ENCODE measurements at places on chromosomes 1 and 21. TPM values are rescaled to one million over a fixed set of nuclear protein-coding genes. Genes with fewer than 3 reads are reported as not detected.

Gene OR2L13
- total RNA-seq: not detected

Gene SPTA1
- not detected for total RNA-seq

Gene EVI5
- total RNA-seq: 32.1 TPM

Gene C1orf226
- 5.1 TPM for total RNA-seq

Gene MR1
- 0.64 TPM for total RNA-seq

Gene C1orf94
- total RNA-seq: not detected

Gene ADGRL4
- not detected for total RNA-seq

Gene TMEM200B
- 13.3 TPM for total RNA-seq

Gene GPR89B
- total RNA-seq: 22.7 TPM

Gene C1orf141
- total RNA-seq: not detected

Gene PPP1R8
- 52.5 TPM for total RNA-seq

Gene FAM72D
- 1.9 TPM for total RNA-seq

Gene CD53
- not detected for total RNA-seq

Gene SPATA45
- not detected for total RNA-seq

Gene CYP4A22
- total RNA-seq: not detected

Gene GNAT2
- total RNA-seq: not detected

Gene TRIM63
- total RNA-seq: not detected

Gene DRAXIN
- total RNA-seq: 3.2 TPM
